ENCODE measurements at places on chromosomes 11 and 22. TPM values are rescaled to one million over a fixed set of nuclear protein-coding genes. Genes with fewer than 3 reads are reported as not detected.

GRCh38 chr22:37918580-37919270 lies 12.6 kb downstream of the MICALL1 start:
- no peak for DNase-seq

GRCh38 chr11:7531011-7531410 lies 17.2 kb downstream of the PPFIBP2 start:
- DNase-seq, result no peak

DNA sequence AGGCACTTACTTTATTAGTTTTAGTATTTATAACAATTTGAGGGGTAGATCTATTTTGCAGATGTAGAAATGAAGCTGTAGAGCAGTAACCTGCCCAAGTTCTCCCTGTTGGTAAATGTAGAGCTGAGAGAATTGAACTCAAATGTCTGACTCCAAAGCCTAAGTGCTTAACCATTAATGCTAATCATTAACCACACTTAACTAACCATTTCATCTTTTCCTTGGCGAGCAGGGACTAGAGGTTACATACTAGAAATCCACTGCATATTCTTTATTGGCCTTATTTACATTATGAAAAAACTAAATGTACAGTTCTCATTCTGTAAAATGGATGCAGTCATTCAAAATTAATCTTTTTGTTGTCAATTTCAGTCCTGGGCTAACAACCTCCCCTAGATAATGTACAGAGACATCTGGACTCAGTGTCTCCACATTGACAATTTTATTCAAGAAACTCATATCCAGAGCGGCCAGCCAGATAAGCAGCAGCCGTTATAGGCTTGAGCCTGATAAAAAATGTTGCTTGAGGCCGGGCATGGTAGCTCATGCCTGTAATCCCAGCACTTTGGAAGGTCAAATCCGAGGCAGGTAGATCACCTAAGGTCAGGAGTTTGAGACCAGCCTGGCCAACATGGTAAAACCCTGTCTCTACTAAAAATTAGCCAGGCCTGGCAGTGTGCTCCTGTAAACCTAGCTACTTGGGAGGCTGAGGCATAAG lies 76.7 kb upstream of the PICALM start:
- no peak for DNase-seq

GRCh38 chr22:44924098-44924497 lies 85.7 kb downstream of the PHF21B start:
- DNase-seq, result no peak

- DNase-seq, result no peak
Measured at GRCh38 chr11:47869544-47870393, 21.6 kb upstream of the NUP160 start.

GRCh38 chr22:43206509-43207161 lies 19.7 kb upstream of the TTLL12 start:
- DNase-seq, result no peak

Gene MGAT3
- polyA plus RNA-seq, result 18.2 TPM

DNA sequence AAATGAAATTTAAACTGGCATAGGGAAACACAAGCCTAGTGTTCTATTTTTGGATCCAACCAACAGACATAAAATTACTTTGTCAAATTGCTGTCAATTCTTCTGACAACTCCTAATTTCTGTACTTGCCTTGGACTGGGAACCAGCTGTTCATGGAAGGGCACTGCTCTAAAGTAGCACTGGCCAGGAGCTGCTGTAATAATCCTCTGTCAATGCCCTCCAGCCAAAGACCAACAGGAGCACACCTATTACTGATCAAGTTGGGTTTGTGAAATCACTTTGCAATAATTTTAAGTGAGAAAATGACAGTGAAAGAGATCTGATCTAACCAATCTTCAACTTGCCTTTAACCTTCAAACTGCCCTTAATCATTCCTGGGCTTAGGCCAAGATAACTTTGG lies 18.9 kb upstream of the TMEM123 start:
- DNase-seq, result no peak

Gene USH1C
- 0.23 TPM for polyA plus RNA-seq

GRCh38 chr11:118098996-118099837 lies 12.5 kb upstream of the SMIM35 start:
- no peak for DNase-seq

Data from left lung (tissue), 14 donors.